ENCODE measurements at places on chromosomes 4 and X.

DNA sequence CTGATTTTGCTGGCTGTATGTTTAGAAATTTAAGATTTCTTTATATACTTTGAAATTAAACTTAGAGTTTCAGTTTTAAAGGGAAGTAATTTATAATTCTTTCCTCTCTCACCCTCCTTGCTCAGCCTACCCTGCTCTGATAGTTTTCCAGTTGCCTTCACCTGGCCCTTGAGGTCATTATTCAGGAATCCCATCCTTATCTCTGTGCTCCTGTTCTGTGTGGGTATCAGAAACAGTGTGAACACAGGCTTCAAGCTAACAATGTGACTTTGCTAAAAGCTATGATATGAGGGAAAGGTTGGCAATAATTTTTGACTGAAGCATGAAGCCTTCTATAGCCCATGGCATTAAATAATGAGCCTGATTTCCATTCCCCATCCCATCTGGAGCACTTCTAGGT, 128.1 kb downstream of the MID1 start:
- DNase-seq = no peak

GRCh38 chrX:102338162-102338561, 91.2 kb downstream of the NXF2 start:
- DNase-seq = no peak

- DNase-seq = no peak
Observed at GRCh38 chrX:19624739-19625138, 109.4 kb upstream of the MAP3K15 start.

DNA sequence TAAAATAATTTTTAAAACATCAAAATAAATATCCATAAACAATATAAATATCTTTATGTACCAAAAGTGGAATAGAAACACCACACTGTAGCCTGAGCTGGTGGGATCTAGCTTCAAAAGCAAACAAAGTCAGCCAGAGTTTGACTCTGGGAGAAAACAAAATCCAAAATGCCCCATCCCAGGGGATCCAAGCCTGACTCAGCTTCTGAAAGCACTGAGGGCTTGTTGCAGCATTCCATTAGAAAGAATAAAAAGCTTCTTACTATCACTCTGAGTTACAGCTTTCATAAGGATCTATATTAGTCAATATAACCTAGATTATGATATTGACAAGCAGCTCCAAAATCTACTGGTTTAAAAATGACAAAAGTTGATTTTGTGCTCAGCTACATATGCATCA, 149.7 kb upstream of the ANKRD50 start:
- DNase-seq = no peak

DNA sequence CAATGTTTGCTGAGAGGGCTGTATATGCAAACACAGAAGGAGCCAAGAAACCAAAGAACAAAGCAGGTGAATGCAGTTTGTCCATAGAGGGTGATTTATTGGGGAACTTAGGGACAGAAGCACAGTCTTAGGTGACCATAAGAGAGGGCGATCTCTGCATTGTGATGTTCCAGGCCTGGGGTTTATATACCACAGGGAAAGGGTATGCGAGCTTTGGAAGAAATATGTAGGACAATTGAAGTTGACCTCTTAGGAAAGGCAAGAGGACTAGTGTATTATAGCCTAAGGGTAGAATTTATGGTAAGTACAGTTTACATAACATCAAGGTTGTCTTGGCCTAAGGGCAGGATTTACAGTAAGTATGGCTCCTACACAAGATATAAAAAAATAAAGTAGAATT, 27.8 kb downstream of the FAM184B start:
- no peak for DNase-seq

DNA sequence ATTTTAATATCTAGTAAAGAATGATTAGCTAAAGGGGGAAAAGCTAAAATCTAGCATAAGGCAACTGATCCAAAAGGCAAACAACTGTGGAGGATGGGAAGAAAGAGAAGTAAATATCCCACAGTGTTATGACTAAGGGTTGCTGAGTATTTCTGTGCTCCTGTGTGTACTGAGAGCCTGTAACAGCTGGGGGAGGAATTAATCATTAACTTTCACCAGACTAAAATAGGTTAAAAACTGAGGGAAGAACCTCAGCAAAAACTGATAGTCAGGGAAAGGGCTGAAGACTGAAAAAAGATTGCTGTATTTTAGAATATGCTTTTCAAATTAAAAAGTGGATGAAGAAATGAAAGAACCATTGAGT, 365.9 kb downstream of the CXXC4 start:
- DNase-seq = no peak

DNA sequence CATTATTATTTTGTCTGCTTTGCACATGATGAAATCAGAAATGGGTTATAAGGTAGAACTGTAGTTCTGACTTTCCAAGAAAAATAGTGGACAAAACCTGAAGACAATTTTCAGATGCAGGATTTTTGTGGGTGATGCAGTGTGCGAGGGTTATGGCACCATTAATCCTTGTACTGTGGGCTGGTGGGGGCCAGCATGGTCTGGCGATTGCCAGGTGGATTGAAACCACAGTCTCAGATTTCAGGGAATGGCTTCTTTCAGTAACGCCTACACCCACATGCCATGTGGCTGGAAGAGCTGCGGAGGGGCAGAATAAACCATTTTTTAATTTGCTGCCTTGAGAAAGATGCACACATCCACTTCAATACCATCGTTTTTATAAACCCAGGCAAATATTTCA, 150.5 kb downstream of the ARSF start:
- DNase-seq = no peak

- DNase-seq = no peak
Observed at GRCh38 chr4:122044501-122044900, 92.6 kb upstream of the TRPC3 start.

DNA sequence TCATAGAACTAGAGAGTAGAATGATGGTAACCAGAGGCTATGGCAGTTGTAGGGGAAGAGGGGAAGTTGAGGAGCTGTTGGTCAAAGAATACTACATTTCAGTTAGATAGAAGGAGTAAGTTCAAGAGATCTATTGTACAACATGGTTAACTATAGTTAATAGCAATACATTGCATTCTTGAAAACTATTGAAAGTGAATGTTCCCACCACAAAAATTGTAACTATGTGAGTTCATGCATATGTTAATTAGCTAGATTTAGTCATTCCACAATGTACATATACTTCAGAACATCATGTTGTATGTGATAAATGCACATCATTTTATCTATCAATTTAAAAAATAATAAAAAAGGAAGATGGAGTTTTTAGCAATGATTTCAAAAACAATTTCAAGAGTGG, 125.3 kb upstream of the IL15 start:
- no peak for DNase-seq

DNA sequence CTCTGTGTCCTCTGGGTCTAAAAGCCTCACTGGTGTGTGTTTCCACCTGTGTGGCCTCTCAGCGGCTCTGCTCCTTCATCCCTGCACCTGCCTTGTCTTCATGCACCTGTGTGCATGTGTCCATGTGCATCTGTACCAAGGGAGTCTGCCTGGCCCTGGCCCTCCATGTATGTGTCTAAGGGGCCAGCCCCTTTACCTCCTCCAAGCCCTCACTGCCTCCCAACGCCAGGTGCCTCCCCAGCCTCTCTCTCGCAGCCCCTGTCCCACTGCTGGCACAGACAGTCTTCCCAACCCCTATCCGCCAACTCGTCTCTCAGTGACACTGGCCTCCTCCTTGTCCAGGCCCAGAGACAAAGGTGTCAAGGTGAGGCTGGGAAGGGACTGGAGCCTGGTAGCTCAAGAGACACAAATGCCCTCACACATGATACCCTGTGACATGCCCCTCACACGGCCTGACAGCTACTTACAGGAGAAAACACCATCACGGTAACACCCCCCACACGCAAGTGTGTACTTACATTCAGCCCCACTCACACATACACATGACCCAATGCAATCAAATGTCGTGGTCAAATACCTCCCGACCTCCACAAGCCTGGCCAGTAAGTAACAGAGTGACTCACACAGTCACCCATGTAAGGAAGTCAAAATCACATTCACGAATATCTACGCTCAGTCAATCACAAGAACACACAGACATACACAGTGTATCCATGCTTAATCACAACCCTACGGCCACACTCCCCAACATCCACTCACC, 11.4 kb downstream of the L1CAM start:
- no peak for DNase-seq

DNA sequence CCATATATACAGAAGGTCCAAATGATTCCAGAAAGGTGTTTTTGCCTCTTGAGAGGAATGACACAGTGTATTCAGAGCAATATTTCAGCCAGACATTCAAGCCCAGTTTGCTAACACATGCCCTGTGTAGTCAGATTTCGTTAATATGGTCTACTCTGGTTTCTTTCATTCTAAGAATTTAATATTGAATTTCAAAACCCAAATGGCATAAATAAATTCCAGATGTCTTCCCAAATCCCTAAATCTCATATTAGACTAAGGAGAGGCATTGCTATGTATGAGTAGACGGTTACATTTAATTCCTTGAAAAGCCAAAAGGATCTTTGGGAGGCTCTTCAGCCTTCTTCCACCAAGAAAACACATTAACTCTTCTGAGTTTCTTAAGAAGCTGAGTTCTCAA, 66.3 kb upstream of the C1QTNF7 start:
- DNase-seq = no peak

- DNase-seq = peak; percentile 46
Observed at GRCh38 chr4:89303177-89303576, 4.4 kb downstream of the GPRIN3 start.

GRCh38 chr4:101290654-101291053, 56.7 kb downstream of the PPP3CA start:
- DNase-seq = no peak

DNA sequence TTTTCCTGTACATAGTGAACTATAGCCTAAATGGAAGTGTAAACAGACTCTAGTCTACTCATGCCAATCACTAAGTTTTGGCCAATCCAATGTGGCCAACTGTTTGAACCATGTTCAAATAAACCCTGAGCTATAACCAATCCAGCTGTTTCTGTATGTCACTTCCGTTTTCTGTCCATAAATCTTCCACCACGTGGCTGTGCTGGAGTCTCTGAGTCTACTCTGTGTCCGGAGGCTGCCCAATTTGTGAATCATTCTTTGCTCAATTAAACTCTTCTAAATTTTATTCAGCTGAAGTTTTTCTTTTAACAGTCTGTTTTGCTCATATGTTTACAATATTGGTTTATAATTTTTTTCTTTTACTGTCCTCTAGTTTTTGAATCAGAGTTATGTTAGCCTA, 112.3 kb upstream of the BANK1 start:
- DNase-seq = no peak

DNA sequence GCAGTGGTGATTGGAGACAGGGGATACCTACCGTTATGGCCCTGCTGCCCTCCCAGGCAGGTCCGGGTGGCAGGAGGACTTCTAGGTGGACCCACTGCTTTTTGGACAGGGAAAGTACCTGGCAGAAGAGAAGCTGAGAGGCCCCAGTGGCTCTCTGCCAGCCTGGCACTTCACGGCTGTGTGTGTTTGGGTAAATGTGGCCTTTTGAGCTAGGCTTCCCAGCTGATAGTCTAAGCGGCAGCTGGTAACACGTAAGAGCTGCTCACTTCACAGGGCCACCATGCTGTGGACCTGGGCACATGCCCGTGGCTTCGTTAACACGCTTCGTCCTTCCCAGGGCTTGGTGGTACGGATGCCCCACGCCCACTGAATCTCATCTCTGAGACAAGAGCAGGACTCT, 92.0 kb upstream of the CLCN4 start:
- DNase-seq = no peak

GRCh38 chrX:131725001-131725654, 181.3 kb downstream of the OR13H1 start:
- no peak for DNase-seq

GRCh38 chr4:111435986-111436744, 709.1 kb upstream of the FAM241A start:
- DNase-seq = no peak

GRCh38 chr4:17494258-17495190, 17.4 kb downstream of the QDPR start:
- DNase-seq = no peak

DNA sequence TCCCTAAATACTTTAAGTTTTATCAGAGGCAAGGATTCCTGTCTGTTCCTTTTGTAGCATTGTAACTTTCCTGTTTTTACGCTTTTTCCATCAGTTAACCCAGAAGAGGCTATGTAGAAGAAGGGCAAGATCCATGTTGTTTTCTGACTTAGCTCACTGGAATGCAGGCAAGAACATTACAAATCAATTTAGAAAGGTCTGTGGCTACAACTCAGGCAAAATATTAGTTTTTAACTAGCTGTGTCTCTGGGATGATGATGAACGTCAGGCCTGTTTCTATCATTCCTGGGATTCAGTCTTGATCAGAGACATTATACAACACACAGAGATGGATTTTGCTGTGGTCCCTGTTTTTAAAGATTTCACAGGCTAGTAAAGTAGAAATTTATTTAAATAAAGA, 813.0 kb upstream of the POU3F4 start:
- no peak for DNase-seq

GRCh38 chr4:154332681-154333421, 158.7 kb downstream of the DCHS2 start:
- DNase-seq = peak; percentile 15

GRCh38 chr4:175440786-175441185, 371.3 kb downstream of the GPM6A start:
- no peak for DNase-seq

GRCh38 chr4:42352049-42352448, 45.2 kb upstream of the SHISA3 start:
- DNase-seq = no peak

- no peak for DNase-seq
Observed at GRCh38 chrX:38552721-38553120, 8.6 kb upstream of the TSPAN7 start.

DNA sequence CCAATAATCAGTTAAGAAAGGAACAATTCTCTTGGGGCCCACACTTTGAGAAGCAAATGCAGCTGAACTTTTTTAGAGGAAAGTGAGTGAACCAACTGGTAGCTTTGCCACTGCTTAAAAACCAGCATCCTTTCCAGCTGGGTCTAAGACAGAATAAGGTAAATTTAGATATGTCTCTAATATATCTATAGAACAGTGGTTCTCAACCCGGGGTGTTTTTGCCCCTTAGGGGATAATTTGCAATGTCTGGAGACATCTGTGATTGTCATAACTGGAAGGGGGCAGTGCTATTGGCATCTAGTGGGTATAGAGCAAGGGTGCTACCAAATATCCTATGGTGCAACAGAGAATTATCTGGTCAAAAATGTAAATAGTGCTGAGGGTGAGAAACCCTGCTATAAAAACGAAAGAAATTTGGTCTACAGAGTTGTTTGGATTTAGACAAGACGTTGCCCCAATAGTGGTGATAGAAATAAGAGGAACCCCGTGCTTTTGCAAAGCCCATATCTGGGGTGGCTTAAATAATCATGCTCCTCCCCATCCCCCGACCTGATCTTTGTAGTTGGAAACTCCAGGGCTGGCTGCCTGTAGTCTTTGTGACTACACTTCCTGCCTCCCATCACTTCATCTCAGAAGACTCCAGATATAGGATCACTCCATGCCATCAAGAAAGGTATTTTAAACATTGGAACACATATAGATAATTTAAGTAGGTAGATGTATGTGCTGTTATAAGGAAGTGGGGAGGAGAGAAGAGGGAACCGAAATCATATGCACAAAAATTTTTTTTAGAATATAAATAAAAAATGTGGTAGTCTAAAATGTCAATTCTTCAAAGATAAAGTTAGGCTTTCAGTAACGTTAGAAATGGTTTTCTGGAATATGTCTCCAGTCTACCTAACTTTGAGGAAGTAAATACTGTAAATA, at the start of gene TLR7:
TLR7 (plus strand) TSS at position 622 of the 927 bp plus-strand sequence. CDS start 507 bp downstream, outside the sequence.
- no peak for DNase-seq

Data from activated T-helper 1 cell treated with Interleukin-2 at 50 U/mL for 16 hours (primary cell).